ENCODE measurements at places on chromosomes 7 and 10. TPM values are rescaled to one million over a fixed set of nuclear protein-coding genes. Genes with fewer than 3 reads are reported as not detected.

DNA sequence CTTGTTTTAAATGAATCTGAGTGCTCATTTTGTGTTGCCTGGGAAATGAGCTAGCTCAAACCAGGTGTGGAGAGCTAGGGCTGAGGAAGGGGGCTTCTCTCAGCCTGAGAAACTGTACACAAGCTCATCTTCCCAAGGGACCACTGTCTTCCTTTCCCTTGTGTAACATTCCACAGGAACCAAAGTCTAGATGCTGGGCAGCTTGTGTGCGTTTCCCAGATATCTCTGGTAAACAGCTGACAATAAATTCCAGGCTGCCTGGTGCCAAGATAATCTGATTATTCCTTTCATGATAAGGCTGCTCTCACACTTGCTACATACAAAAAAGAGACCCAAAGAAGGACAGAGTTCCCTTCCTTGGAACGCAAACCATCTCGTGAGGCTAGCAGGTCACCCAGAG is 33.1 kb upstream of the MKLN1 start:
- no peak for DNase-seq

GRCh38 chr7:28433699-28434219 is 21.4 kb downstream of the CREB5 start:
- no peak for DNase-seq

The CHST3 gene
- 0.55 TPM for total RNA-seq

The MSMB gene
- not detected for total RNA-seq

- no peak for DNase-seq
Measured at GRCh38 chr10:49484486-49485235, 54.3 kb downstream of the ERCC6 start.

DNA sequence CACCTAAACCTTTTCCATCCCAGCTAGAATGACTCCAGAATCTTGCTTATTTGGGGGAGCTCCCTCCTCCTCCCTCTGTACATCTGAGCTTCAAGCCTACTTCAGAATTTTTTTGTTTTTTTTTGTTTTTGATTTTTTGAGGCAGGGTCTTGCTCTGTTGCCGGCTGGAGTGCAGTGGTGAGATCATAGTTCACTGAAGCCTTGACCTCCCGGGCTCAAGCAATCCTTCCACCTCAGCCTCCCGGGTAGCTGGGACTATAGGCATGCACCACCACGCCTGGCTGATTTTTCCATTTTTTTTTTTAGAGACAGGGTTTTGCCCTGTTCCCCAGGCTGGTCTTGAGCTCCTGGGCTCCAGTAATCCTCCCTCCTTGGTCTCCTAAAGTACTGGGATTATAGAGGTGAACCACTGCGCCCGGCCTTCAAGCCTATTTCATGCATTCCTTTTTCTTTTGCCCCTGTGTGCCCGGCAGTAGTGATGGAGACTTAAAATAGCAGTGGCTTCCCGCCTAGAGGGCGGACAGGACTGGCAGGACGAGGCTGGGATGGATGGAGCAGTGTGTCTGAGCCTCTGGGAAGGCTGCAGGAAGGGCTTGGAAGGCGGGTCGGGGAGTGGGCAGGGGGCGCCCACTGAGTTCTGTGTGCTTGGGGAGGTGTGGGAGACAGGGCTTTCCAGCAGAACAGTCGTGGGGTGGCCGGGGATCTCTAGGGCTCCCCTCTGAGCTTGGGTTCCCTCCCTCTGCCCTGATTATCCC is 8.8 kb downstream of the CUX1 start:
- DNase-seq = no peak

The BLNK gene
- total RNA-seq = not detected

DNA sequence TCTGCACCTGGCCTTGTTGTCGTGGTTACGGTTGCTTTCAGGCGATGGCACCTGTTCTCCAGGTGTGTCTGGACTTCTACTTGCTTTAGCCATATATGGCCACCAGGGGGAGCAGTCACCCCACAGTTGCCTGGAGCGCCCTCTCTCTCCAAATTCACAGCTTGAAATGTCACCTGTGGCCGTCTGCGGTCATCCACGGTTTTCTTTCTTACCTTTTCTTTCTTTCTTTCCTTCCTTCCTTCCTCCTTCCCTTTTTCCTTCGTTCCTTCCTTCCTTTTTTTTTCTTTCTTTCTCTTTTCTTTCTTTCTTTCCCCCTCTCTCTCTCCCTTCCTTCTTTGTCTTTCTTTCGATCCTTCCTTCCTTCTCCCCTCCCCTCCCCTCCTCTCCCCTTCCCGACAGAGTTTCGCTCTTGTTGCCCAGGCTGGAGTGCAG is 150.5 kb upstream of the VKORC1L1 start:
- peak; percentile 78 for DNase-seq

DNA sequence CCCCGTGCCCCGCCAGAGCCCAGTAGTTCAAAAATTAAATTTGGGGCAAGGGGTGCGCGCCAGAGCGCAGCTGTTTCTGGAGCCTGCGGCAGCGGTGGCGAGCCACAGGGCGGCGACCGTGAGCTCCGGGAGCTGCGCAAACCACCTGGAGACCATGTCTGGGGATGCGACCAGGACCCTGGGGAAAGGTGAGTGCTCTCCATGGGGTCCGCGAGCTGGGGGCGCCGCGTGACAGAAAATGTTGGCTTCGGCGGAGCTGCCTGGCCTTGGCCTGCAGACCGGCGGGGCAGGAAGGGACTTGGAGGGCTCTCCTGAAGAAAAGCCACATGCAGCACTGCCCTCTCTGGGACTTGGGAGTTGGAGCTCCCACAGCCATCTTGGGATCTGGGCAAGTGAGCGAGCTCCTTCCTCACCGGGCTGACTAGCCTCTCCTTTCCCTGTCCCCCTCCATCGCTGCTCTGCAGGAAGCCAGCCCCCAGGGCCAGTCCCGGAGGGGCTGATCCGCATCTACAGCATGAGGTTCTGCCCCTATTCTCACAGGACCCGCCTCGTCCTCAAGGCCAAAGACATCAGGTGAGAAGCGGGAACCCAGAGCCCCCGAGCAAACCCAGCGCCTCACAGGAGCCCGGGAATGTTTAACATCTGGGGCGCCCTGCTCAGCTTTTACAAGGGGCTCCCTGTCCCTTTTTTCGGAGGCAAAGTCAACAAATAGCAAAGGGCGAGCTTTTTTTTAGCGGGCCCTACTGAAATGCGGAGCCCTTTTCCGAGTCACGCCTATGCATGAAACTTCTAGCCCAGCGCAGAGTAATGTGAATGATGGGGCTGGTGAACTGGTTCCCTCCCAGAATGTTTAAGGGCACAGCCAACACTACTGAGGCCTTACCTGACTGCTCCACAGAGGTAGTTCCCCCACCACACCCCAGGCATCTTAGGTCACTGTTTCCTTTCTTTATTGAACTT is 6.1 kb downstream of the GSTO2 start:
- peak; percentile 63 for DNase-seq

GRCh38 chr7:25840209-25840792 is 311.7 kb upstream of the NFE2L3 start:
- DNase-seq = no peak

The RASA4B gene
- 17.4 TPM for total RNA-seq

DNA sequence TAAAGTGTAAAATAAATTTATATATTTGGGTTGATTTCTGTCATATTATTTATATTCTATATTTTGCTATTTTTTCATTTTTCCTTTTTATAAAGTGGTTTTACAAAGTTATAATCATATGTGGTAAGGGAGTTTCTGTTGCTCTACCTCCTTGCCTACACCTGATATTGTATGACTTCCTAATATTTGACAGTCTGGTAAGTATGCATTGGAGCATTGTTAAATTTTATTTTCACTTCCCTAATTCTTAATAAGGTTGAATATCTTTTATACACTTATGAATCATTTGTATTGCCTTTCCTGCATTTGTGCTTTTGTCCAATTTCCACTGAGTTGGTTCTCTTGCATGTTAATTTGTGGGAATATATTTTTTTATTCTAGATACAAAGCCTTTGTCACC is 492.4 kb downstream of the GRID1 start:
- no peak for DNase-seq

The CLDN4 gene
- 0.25 TPM for total RNA-seq

GRCh38 chr10:61188691-61189090 is 244.7 kb upstream of the RHOBTB1 start:
- no peak for DNase-seq

The PPP1R9A gene
- total RNA-seq = not detected

- no peak for DNase-seq
Measured at GRCh38 chr7:44531421-44532380, 9.4 kb downstream of the NPC1L1 start.

The ZNF727 gene
- total RNA-seq = 0.52 TPM

The CHAT gene
- total RNA-seq = not detected

The ADAMTS14 gene
- not detected for total RNA-seq

DNA sequence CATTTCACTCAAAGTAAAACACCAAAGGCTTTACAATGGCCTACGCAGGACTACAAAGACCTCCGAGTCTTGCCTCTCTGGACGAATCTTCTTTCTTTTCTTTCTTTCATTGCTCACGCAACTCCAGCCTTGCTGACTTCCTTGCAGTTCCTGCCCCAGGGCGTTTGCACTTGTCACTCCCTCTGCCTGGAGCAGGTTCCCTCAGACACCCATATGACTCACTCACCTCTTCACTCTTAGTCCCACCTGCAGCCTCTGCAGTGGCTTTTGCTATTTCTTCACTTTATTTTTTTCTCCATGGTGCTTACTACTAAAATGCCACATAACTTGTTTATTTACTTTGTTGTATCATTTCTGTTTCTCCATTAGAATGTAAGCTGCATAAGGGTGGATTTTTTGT is 33.1 kb downstream of the GHRHR start:
- no peak for DNase-seq
